ENCODE measurements at places on chromosomes 13 and 19. TPM values are rescaled to one million over a fixed set of nuclear protein-coding genes. Genes with fewer than 3 reads are reported as not detected.

DNA sequence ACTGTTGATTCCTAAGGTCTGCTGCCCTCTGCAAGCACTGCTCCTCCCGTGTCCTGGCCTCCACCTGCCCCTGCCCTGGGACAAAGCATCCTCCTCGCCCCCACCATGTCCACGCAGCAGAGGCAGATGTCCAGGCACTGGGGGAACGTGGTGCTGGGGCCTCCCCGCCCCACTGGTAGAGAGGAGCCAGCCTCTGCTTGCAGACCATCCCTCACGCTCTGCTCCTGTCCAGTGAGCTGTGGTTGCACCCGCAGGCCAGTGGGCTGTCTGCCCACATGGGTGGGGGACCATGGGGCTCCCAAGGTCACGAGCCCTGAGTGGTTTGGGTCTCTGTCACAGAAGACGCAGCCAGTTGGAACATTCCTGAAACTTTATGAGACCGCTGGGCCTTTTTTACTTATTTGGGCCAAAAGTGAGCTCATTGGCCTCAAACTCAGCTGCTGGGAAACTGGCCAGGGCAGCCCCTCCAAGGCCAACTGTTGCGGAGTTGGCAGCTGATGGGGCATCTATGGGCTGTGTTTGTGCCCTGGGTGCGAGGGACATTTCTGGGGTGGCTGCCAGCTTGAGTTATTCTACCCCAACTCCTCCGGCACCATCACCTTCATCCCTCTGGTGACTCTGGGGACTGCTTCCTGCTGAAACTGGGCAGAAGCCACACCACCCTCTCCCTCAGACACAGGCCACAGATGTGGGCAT lies 64.8 kb upstream of the F7 start:
- DNase-seq, result no peak

- DNase-seq, result no peak
These were observed 15.2 kb downstream of the BIVM start for GRCh38 chr13:102814025-102814607.

- DNase-seq, result no peak
These were observed 9.4 kb downstream of the ZNF546 start for GRCh38 chr19:40006273-40006691.

The FCER2 gene
- total RNA-seq, result not detected

GRCh38 chr13:21625366-21625765 lies 21.4 kb upstream of the MICU2 start:
- DNase-seq, result no peak
